ENCODE measurements at places on chromosomes 5 and 9.

- DNase-seq = no peak
Observed at GRCh38 chr5:127993476-127993875, 90.1 kb upstream of the SLC12A2 start.

DNA sequence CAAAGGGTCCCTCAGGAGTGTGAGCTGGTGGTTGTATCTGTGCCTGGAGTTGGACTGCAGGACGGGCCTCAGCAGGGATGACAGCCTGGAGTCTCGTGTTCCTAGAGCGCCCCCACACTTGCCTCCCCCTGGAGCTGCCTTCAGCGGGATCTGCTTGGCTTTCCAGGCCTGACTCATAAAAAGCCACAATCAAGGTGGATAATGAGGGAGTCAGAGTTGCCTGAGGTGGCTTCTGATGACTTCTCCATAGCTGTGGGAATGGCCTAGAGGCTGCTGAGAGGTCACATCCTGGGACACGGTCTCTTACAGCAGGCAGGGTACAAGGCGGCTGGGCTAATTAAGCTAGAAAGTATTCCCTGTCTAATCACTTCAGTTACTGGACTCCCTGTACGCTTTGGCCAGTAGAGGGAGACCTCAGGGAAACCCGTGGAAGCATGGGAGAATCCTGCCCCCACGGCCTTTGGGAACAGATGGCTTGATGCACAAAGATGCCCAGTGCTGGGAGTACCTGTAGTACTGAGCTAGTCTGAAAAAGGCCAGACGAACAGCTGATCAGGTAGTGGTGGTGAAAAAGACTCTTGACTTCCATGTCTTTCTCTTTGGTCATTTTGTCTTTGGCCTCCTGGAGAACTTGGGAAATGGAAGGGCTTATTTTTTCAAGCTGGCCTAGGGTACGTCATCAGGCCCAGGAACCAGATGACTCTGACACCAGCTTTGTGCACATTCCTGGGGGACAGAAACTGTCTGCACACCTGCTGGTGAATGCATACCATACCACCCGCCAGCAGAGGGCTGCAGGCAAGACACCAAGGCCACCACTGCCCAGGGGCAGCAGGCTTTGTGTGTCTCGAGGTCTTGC is 16.1 kb upstream of the FRRS1L start:
- DNase-seq = no peak

GRCh38 chr9:78004478-78005229 is 27.0 kb downstream of the GNAQ start:
- DNase-seq = no peak

GRCh38 chr5:134122530-134122929 is 8.0 kb downstream of the TCF7 start:
- DNase-seq = no peak

GRCh38 chr5:90173299-90174030 is 236.1 kb downstream of the CETN3 start:
- no peak for DNase-seq

GRCh38 chr5:134552301-134552700 is 26.8 kb downstream of the JADE2 start:
- DNase-seq = no peak

GRCh38 chr9:135888126-135888765 is 19.1 kb downstream of the CAMSAP1 start:
- DNase-seq = no peak

GRCh38 chr9:136793086-136793946 is 2.2 kb downstream of the TMEM141 start:
- no peak for DNase-seq

GRCh38 chr5:161258438-161258837 is 288.1 kb downstream of the GABRB2 start:
- DNase-seq = no peak

DNA sequence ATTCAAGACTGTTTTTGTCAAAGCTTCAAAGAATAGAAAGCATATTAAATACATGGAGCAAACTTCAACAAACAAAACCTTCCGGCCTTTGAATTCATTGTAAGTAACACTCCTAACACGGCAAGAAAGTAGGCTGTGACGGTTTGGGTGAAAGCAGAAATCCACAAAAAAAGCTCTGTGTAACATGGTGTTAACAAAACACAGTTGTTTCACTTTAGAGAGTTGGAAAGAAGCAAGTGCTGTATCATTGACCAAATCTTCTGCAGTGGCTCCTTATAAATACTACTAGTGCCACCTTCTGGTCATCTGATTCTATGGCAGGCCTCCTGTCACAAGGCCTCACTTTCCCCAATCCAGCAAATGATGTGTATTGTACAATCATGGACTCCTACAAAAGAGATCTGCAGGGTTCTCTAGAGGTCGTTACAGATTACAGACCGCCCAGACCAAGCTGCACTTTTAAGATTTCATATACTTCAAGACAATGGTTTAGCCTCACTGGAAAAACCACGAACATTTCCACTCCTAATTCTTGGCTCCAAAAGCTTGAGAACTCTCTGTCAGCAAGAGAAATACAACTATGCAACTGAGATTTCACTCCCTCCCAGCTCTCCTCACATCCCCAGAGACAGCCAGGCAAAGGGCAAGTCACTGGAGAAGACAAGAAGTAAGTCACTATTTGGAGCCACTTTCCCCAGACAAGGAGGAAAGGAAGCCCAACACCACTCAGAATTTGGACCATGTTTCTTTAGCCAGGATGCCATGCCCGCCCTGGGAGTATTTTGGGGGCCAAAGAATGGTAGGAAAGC is 196.2 kb downstream of the DTWD2 start:
- DNase-seq = peak; percentile 44

DNA sequence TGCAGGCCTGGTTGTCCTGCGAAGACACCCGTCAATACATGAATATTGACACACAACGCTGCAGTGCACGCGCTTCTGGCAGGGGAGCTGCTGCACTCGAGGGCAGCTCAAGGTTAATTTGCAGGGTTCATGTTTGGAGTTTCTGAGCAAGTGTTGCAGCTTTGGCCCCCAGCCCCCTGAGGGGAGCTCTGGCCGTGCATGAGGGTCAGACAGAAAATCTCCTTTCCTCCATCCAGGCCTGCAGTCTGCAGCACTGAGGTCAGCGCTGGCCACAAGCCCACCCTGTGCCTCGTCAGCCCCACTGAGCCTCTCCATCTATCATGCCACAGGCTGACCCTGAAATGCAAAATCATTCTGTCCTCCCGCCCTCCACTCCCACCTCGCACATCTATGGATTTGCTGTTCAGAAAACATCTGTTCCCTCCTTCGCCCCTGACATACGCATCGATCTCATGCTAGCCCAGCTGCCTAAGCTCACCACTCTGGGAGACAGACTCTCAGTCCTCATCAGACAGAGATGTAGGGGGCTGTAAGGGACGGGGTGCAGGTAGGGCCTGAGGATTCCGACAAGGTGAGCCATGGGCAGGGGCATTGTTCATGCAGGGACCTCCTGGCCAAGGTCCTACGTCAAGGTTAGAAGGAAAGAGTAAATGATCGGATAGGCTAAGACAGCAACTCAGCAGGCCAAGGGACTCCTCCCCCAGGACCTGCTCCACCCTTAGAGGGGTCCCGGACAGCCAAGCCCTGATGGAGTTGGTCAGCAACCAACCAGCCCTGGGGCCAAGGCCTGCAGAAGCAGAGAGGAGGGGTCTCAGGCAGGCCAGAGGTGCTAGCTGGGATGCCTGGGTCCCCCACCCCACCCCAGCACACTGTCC is 125.1 kb downstream of the KCNIP1 start:
- DNase-seq = no peak

DNA sequence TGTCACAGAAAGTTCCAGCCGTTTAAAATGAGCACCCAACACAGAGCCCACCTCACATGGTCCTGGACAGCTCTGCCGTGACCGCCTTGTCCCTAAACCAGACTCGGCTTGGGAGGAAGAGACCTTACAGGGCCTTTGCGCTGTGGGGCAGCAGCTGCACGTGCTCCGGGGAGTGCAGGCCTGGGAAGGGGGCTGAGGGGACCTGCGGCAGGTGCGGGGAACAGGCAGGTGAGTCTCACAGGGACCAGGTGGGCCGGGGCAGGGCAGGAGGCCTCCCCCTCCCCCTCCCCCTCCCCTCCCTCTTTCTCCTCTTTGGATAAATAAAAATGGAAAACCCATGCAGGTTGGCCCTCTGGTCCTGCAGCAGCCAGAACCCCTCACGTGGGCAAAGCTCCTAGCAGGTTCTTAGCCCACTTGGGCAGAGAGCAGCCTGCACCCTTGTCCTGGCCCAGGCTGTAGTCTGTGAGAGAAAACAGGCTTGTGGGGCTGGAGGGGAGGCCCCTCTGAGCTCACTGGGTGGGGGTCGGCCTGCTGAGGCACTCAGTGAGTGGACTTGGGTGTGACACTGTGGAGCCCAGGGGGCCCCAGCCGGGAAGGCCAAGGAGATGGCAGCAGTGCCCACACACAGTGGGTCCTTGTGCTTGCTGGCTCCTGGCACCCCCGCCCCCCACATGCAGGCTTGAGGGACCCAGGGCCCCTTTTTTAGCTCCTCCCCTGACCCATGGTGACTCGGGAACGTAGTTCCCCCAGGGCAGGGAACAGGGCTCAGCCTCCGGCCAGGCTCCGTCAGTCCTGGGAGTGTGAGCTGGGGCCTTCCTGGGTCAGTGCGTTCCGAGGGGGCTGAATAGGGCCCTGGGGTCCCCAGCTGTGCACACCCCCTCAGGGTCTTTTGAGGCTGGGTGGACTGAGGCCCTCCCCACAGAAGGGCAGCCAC is 40.0 kb upstream of the CACNA1B start:
- no peak for DNase-seq

- DNase-seq = no peak
Observed at GRCh38 chr9:660227-660626, 181.3 kb upstream of the DMRT1 start.
